ENCODE measurements at places on chromosomes 7 and 10.

DNA sequence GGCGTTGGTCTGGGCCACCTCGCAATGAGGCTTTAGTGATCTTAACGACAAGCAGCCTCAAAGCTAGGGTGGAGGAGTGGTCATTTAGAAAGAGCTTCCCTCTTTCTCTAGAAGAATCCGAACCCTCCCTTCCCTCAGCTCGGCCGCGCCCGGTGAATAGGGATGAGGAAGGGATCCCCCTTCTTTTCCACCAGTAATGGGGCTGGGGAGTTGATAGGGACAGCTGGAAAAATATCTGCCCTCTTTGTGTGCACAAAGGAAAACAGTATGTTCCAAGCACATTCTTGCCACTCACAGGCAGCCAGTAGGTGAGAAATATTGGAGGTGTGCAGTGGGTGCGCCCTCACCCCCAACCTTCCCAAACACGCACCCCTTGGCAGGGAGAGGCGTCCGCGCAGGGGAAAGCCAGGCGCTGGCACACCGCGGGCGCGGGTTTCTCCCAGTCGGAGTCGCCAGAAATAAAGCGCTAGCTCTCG lies 6.5 kb downstream of the DLX5 start:
- no peak overlapping the region for H3K27ac ChIP-seq
- no peak overlapping the region for H3K4me3 ChIP-seq
- peaks cover 44% of the 10 kb centered on the region for H3K27me3 ChIP-seq
- H3K36me3 ChIP-seq = no peaks in the 10 kb centered on the region
- H3K4me1 ChIP-seq = peaks cover 23% of the 10 kb centered on the region

GRCh38 chr7:116630932-116631671 lies 40.9 kb upstream of the MET start:
- no peaks in the 10 kb centered on the region for H3K27me3 ChIP-seq
- H3K36me3 ChIP-seq = no peaks in the 10 kb centered on the region
- H3K4me3 ChIP-seq = no peak overlapping the region
- peak overlapping the region; percentile 66 for H3K27ac ChIP-seq
- no peak for DNase-seq

DNA sequence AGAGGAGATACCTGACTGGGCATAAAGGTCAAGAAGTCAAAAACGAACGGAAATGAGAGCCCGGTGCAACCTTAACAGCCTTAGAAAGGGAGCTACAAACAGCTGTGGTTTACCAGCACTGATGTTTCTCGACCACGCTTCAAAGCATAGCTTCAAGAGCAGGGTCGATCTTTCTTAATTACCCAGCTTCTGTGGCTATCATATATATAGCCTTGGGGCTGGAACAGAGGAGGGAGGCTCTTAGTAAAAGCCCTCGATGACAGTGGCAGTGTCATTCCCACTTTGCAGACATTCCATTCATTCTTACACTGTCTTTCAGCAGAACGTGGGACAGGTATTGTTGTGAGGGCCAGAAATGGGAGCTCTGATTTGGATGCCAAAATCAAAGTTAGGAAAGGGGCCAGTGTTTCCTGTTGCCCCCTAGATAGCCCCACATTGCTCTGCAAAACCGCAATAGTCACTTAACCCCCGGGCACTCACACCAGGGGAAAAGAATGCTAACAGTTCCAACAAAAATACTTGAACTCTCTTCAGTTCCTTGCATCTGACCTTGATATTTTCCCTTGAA lies 141.5 kb downstream of the MTPAP start:
- H3K27me3 ChIP-seq = no peaks in the 10 kb centered on the region
- H3K4me1 ChIP-seq = no peaks in the 10 kb centered on the region
- H3K36me3 ChIP-seq = no peaks in the 10 kb centered on the region

DNA sequence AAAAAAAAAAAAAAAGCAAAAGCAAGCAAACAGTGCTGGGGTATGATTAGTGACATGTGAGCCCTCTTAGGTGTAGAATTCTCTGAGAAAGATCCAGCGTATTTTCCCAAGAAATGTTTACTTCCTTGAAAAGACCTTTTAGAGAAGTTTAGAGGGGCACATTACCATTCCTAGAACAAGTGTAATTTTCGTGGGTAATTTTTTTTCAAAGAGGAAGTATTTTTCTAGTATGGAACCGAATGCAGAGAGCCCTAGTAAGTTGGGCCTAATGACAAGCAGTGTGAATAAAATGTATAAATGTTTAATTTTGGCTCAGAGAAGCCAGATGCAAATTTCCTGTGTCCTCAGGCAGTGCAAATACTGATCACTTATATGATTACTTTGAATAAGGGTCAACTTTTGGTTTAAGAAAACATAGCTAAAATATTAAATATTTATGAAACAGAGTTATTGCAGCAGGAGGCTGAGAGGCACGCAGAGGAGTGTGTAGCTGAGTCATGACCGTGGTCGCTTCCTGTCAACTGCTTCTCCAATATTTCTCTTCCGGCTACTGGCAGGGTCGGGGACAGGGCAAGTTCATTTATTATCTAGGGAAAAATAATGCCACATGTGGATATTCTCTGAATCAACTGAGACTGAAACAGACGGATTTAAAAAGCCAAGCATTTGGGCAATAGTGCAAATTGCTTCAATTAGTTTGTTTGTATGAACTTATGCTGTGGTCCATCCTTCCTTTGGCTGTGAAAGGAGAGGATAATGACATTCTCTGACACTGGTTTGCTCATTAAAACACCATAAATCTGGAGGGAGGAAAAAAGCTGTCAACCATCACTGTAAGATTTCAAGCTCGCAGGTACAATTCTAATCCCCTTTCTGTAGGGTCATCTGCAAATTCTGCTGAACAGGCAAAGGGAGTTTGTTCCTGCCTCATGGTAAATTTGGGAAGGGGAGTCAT lies 495.2 kb downstream of the GLRX3 start:
- peaks cover 2% of the 10 kb centered on the region for H3K27me3 ChIP-seq
- H3K36me3 ChIP-seq = no peaks in the 10 kb centered on the region
- DNase-seq = no peak
- H3K27ac ChIP-seq = peak overlapping the region; percentile 19
- H3K4me3 ChIP-seq = no peak overlapping the region

DNA sequence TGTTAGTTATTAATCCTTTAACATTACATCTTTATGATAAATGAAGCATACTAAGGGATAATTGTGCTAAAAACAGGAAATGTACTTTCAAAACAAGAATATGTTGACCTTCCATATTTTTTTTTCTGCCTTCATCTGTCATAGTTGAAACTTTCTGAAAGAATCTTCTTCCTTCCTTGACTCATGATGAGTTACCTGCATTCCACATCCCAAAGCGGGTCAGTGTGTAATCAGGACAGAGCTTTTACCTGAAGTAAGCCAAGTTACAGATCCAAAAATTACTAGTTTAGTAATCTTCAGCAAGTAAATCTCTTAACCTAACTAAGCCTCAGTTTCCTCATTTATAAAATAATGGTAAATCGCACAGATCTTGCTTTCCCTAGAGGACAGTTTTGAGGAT lies 13.4 kb upstream of the ARL4A start:
- no peak overlapping the region for H3K4me3 ChIP-seq
- no peaks in the 10 kb centered on the region for H3K27me3 ChIP-seq
- no peak overlapping the region for H3K27ac ChIP-seq
- DNase-seq = no peak
- no peaks in the 10 kb centered on the region for H3K36me3 ChIP-seq
- no peaks in the 10 kb centered on the region for H3K4me1 ChIP-seq

DNA sequence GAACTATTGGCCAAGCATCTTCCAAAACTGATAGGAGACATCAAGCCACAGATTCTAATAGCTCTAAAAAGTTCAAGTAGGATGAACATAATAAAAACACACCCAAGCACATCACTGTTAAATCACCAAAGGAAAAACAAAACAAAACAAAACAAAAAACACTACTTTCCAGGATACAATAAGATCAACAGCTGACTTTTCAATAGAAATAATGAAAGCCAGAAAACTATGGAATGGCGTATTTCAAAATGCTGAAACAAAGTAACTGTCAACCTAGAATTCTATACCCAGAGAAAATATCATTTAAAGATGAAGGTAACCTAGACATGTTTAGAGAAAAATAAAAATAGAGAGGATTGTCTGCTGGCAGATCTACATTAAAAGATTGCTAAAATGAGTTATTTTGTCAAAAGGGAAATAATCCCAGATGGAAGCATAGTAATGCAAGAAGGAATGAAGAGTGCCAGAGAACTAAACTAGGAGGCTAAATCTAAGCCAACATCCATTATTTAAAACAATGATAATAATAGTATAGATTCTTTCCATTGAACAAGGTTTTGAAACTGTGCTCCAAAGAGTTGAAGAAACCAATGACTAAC lies 13.9 kb downstream of the TUBAL3 start:
- H3K4me1 ChIP-seq = no peaks in the 10 kb centered on the region
- DNase-seq = no peak

DNA sequence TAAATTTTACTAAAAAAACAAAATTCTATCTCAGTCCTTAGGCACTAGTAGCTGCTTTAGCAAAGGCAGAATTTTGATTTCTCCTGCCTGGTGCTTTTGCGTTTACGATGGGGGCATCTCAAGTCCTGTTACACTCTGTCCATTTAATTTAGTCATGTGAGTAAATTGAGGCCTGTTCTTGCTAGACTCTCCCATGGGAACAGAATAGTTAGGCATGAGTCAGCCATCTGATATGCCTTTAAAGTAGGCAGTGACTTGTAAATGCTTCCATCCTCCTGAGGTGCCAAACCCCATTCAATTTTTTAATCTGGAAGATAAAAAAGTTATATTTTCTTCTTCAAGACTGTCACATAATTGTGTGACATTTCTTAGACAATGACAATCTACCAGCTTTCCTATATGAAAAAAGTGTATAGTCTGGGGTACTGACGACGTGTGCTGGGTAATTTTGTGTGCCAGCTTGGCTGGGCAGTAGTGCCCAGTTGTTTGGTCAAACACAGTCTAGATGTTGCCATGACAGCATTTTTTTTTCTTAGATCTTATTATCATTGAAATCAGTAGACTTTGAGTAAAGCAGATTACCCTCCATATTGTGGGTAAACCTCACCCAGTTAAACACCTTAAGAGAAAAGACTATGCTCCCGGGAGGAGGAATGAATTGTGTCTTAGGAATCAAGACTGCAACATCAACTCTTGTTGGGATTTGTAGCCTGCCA lies 603.4 kb downstream of the SORCS1 start:
- no peaks in the 10 kb centered on the region for H3K36me3 ChIP-seq
- no peak for DNase-seq
- H3K27ac ChIP-seq = no peak overlapping the region

- H3K4me3 ChIP-seq = no peak overlapping the region
- no peak overlapping the region for H3K27ac ChIP-seq
- no peaks in the 10 kb centered on the region for H3K36me3 ChIP-seq
These were observed 216.9 kb downstream of the POLR1F start for GRCh38 chr7:19491821-19492452.

- no peaks in the 10 kb centered on the region for H3K4me1 ChIP-seq
- H3K4me3 ChIP-seq = no peak overlapping the region
- no peak overlapping the region for H3K27ac ChIP-seq
- no peaks in the 10 kb centered on the region for H3K36me3 ChIP-seq
These were observed 362.7 kb downstream of the DNAJB6 start for GRCh38 chr7:157699357-157700013.

DNA sequence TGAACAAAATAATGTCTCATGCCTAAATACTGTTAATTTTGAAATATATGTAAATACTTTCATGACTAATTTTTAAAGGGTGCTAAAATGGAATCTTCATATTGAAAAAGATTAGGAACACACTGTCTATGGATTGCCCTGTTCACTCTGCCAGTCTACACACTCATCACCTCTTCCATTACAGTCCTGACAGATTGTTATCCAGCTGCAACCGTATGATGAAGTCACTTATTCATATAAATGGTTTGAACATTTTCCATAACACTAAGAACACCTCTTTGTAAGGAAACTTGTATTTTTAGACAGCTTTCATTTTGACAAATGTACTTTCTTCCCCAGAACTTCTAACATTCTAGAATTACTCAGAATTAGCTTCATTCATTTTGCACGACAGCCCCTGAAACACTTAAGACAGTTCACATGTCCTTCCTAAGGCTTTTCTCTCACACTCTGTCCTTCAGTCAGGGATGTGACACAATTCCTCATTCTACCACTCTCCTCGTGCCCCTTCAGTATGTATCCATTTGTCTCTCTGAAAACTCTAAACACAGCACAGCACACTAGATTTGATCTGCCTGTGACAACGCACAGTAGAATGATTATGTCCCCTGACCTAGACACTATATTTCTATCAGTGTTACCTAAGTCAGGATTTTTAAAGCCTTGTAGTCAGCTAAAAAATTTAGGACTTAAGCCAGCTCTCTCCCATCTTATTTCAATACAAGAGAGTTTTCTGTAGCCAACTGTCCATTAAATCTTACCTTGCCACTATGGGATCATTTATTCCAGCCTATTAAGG lies 71.9 kb downstream of the ORC5 start:
- H3K27me3 ChIP-seq = no peaks in the 10 kb centered on the region
- H3K27ac ChIP-seq = no peak overlapping the region
- DNase-seq = no peak
- H3K36me3 ChIP-seq = peaks cover 13% of the 10 kb centered on the region

DNA sequence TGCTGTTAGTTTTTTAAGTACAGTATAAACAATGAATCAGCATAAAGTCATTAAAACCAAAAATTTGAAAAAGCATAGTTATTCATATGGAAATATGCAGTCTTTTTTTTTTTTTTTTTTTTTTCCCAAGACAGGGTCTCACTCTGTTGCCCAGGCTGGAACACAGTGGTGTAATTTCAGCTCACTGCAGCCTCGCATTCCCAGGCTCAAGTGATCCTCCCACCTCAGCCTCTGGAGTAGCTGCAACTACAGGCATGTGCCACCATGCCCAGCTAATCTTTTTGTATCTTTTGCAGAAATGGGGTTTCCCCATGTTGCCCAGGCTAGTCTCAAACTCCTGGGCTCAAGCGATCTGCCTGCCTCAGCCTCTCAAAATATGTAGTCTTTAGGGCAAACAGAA lies 182.0 kb downstream of the SEMA3E start:
- H3K4me1 ChIP-seq = no peaks in the 10 kb centered on the region
- H3K36me3 ChIP-seq = no peaks in the 10 kb centered on the region
- no peak overlapping the region for H3K27ac ChIP-seq
- no peak overlapping the region for H3K4me3 ChIP-seq
- no peaks in the 10 kb centered on the region for H3K27me3 ChIP-seq
- no peak for DNase-seq

- H3K36me3 ChIP-seq = peaks cover 2% of the 10 kb centered on the region
- H3K4me1 ChIP-seq = no peaks in the 10 kb centered on the region
- DNase-seq = no peak
- H3K27me3 ChIP-seq = no peaks in the 10 kb centered on the region
These were observed 166.0 kb downstream of the RNF216 start for GRCh38 chr7:5615190-5616070.

GRCh38 chr7:44212581-44213184 lies 11.9 kb downstream of the YKT6 start:
- no peaks in the 10 kb centered on the region for H3K4me1 ChIP-seq
- H3K27ac ChIP-seq = no peak overlapping the region
- no peak for DNase-seq
- H3K4me3 ChIP-seq = no peak overlapping the region

DNA sequence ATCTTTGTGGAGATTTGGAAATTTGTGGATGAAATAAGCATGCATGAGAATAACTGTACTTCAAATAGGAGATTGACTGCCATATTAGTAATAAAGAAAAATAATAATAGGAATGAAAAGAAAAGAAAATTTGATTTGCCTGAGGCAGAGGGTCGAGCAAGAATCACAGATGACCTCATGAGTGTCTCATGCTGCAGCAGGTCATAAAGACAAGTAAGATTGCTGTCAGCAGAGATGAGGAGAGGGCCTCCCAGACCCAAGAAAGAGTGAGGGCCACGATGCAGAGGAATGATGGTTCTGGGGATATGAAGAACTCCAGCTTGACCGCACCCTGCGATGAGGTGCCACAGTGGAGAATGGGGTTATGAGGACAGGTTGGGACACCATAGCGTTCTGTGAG lies 39.2 kb downstream of the TOMM7 start:
- peaks cover 8% of the 10 kb centered on the region for H3K4me1 ChIP-seq
- no peak overlapping the region for H3K27ac ChIP-seq
- no peaks in the 10 kb centered on the region for H3K27me3 ChIP-seq
- no peak overlapping the region for H3K4me3 ChIP-seq
- no peaks in the 10 kb centered on the region for H3K36me3 ChIP-seq

Data from liver (tissue), 10 donors.